ENCODE measurements at places on chromosomes 6 and 20.
A peak's percentile ranks its signal among the peaks of the same experiment; 100 is the strongest.

DNA sequence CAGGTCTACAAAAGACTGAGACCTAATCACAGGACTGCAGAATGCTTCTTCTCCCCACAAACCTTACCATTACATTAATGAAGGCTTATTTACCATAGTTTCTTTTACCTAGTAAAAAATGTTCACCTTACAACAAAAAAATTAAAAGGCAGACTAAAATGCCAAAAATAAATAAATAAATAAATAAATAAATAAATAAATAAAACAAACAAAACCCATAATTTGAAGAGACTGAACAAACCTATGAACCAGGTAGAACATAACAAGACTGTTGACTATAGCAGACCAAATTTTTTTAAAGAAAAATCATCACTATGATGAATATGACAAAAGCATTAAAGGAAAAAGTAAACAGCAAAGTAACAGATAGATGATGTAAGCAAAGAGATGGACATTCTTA is 946.3 kb downstream of the EPHA7 start:
- no peak for DNase-seq

- DNase-seq, result no peak
Measured at GRCh38 chr20:62663145-62664018, 21.1 kb downstream of the SLCO4A1 start.

DNA sequence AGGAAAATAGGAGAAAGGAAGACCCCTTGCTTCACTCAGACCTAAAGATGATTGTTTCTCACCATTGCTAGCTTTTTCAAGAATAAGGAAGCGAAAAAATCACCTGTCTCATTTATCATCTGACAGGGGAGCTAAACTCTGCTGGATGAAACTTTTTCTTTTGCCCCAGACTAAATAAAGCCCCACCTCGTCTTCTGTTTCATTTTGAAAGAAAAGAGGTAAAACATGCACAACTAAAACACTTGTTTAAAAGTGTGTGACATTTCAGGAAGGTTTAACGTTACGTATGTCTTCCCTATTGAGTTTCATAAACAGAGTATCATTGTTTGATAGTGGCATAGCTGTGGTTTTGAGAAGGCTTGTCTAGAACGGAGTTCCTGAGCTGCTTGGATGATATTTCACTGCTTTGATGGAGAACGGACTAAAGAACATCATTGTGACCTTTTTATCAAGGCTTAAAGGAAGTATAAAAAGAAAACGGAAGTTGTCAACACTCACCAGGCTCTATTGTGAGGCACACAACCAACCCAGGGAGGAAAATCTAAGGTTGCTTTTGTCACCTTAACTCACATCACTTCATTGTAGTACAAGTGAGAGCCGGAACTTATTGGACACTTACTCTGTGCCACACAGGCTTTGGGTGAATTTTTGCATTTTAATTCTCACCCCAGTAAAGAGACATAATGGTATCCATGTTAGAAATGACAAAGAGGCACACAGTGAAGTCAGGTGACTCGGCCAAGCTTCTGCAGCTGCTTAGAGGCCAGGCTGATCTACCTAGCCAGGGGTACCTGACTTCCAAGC is 29.5 kb downstream of the TSHZ2 start:
- DNase-seq, result peak; percentile 45

- DNase-seq, result no peak
Measured at GRCh38 chr6:21678990-21679389, 85.4 kb downstream of the SOX4 start.

DNA sequence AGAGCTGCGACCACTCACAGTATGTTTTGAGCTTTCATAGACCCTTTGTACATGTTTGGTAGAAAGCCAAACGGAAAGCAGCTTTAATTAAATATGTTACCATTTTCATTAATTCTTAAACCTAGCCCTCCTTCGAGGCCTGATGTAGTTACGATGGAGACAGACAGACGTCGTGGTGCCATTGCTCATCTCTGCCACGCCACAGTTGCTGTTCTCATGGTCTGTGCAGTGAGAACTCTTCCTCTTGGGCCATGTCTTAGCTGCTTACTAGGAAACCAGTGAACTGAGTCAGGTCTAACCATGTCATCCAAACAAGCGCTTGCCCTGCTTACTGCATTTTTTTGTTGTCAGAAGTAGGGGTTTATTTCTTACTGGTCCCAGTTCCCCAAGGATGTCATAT is 62.8 kb downstream of the SNX9 start:
- no peak for DNase-seq

DNA sequence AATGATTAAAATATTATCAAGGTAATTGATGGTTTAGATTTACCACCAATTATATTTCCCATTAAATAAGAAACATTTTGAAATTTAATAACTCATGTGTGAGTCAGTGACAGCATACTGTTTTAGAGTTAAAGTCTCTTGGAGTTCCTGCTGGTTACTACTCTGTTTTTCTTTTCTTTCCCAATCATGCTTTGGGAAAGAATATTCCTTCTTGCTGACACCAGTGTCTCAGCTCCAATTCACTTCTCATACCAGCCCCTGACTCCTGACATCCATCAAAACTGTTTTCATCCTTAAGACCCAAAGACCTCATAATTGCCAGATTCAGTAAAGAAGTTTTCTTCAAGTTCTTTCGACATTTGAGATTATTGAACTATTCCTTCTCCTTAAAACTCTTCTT is 50.3 kb downstream of the AIG1 start:
- no peak for DNase-seq

GRCh38 chr6:148425443-148425842 is 82.8 kb downstream of the SASH1 start:
- no peak for DNase-seq

DNA sequence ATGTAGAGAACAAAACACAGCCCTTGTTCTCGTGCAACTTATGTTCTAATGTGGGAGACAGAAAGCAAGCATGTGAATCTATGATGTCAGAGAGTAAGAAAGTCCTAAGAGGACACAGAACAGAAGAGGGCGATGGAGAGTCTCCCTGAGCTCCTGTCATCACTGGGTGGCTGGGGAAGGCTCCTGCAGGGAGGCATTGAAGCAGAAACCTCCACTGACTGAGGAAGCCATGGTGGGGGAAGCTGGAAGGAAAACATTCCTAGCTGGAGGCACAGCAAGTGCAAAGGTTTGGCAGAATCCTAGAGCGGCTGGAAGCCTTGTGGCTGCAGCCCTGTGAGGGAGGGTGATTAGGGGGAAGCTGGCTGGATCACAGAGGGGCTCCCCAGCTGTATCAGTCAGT is 248.0 kb downstream of the CDH26 start:
- no peak for DNase-seq

DNA sequence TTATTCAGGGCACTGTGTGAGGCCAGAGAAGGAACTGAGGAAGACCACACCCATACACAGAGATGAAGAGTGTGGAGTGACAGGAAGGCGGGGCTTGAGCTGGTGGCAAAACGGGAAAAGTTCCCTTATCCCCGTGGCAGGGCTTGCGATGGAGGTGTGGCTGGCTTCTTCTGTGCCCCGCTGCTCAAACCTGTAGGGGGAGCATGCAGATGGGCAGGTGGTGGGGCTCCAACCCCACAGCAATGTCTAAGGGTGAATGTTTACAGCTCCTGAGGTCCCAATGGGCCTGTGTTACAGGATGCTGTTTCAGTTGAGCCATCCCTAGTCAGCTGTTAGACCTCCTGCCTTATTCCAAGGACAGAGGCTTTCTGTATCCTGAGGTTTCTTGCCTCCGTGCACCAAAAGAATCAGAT is 105.9 kb downstream of the LY86 start:
- DNase-seq, result no peak

DNA sequence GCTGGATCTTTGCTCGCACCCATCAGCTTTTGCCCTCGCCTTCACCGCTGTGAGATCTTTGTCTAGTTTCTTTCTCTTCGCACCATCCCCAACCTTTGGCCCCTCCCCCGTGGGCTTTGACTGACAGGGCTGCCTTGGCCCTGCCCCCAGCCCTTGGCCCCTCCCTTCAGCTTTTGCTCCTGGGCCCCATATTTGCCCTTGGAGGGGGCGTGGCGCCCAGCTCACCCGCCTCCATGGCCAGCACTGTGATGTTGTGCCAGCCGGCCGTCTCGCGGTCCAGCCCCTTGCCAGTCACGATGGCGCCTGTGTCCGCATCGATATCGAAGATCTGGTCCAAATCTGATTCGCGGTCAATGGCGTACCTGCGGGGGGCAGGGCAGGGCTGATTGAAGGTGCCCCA is 81.1 kb downstream of the CD40 start:
- DNase-seq, result peak; percentile 25

DNA sequence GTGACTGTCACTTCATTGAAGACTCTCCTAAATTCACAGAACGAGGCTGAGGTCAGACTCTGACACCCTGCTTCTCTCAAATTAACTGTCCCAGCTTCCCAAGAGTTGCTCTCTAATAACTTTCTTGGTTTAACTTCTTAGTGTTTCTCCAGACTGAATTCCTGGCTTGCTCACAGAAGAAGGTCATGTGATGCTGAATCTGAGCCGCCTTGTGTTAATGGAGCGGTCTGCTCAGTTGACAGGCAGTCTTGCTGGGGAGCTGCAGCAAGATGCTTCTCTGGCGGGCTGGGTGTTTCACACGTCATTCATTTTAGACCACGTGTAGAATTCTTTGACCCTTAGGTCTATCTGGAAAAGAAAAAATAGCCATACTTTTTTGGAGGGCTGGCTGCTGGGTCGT is 107.3 kb downstream of the FOXO3 start:
- no peak for DNase-seq

DNA sequence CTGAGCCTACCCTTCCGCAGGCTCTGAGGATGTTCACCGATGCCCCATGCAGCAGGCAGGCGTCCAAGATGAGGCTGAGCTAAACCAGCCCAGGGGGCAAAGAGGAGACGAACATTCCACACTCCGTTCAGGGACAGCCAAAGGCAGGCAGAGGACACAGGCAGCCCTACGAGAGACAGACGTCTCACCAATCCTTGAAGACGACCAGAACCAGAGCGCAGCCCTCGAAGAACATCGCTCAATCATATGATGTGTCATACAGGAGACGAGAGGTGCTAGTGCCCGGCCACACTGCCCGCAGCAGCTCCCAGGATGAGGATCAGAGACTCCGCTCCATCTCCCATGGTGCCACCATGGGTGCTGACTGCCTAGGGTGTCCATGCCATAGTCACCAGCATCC is 35.6 kb upstream of the TMEM181 start:
- DNase-seq, result no peak

DNA sequence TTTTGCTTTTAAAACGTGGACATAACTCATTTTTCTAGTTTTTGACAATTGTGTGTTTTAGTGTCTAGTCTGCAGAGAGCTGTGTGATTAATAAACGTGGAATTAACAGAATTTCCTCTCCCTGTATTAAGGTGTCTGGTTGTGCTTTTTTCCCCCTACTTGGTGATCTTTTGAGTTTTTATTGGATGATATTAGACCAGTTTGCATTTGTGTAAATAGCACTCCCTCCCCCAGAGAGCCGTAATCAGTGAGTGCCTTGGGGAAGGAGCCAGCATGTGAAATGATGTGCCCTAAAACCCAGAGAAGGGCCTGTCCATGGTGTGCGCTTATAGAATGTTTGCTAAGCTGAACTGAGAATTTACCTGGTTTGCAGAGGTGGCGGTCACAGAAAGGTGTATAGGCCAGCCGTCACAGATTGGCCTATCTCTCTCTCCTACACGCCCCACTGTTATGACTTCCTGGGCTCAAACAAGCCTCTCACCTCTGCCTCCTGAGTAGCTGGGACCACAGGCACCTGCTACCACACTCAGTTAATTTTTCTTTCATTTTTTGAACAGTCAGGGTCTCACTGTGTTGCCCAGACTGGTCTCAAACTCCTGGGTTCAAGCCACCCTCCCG is 42.4 kb downstream of the ALDH5A1 start:
- DNase-seq, result no peak

DNA sequence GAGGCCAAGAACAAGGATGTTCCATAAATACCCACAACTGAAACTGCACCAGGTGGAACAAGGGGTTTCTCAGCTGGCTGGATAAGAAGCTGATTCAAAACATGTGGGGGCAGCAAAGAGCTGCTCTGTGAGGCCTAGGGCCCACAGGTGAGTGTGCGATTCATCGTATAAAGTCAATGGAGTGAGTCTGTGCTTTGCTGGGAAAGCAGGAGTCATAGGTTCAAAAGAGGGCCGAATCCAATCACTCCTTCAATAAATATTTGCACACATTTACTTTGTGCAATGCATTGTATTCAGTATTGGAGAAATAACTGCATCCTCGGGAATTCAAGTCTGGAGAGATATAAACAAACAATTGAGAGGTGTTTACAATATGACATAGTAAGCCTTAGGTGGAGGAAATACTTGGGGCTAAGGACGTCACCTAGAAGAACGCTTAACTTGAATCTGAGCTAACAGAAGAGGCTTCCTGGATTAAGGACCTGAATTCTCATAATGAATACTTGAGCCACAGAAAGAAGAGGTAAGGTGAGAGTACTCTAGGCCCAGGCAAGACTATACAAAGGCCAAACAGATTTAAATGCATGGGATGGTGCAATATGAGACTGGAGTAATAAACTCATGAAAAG is 83.7 kb upstream of the TMEM30A start:
- DNase-seq, result no peak

DNA sequence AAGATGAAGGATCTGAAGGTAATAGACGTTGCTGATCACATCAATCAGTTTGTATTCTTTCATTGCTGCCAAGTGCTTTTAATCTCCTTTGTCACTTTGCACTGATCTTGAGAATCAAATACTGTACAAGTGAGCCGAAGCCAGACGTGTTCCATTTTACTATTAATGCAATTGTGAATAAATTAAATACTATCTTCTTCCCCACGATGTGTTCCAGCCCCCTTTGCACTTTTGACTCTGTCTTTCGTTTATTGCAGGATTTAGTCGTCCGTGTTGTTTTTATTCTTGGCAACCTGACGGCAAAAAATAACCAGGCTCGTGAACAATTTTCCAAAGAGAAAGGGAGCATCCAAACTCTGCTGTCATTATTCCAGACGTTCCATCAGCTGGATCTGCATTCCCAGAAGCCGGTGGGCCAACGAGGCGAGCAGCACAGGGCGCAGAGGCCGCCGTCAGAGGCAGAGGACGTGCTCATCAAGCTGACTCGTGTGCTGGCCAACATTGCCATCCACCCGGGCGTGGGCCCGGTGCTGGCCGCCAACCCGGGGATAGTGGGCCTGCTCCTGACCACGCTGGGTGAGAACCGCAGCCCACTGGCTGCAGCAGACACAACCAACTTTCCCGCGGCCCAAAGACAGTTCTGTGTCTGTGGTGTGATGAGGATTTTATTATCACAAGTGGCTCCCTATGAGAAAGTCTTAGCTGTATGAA is 104.7 kb downstream of the ARMC2 start:
- DNase-seq, result no peak

DNA sequence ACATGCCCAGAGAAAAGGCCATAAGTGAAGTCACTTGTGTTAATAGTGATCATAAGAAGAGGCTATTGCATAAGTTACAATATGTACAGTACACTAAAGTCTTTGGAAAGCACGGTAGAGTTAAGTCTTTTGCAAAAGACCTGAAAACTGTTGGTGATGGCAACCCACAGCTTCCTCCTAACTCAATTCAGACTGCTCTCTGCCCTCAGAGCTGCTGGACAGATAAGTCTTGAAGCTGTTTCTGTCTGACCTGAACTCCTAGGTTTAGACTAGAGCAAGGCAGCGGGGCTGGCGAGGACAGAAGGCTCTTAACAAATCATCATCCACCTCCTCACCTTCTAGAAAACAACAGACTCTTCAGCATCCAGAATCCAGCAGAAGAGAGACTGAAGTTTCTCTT is 125.4 kb downstream of the CD24 start:
- no peak for DNase-seq

- no peak for DNase-seq
Measured at GRCh38 chr6:151263967-151264366, 24.2 kb downstream of the AKAP12 start.

GRCh38 chr20:23147964-23148730 is 62.0 kb upstream of the CD93 start:
- peak; percentile 75 for DNase-seq

- DNase-seq, result no peak
Measured at GRCh38 chr6:44732243-44732642, 344.7 kb downstream of the CDC5L start.
